ENCODE measurements at places on chromosomes 1 and 21. TPM values are rescaled to one million over a fixed set of nuclear protein-coding genes. Genes with fewer than 3 reads are reported as not detected.

DNA sequence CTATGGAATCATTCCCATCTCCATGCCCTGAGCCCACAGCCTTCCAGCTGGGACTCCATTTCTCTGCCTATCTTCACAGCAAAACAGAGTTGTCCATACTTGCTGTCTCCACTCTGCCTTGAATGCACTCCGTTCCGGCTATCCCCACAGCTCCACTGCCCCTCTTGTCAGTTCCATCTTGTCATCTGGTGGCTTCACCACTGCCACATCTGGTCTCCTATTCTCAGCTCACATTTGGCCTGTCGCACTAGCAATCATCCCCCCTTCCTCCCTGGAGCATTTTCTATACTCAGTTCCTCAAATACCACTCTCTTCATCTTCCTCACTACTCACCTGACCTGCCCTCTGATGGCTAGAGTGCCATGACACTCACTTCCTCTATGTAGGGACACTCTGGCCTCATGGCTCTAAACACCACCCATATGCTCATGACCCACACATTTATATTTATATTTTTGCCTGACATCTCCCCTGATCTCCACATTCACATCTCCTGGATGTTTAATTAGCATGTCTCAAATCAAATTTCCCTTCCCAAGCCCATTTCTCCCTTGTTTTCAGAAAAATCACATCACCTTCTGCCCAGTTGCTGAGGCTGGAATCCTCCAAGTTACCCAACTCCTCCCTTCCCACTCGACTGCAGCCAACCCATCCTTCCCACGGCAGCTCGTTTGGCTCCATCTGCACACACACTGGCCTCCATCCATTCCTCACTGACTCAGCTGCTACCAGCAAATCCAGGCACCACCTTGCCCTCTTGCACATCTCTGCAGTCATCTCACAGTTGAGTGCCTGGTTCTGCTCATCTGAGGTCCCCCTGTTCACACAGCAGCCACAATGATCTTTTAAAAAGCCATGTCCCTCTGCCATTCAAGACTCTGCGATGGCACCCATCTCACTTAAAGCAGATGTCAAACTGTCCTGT, 6.1 kb downstream of the ZNF692 start:
- no peak for DNase-seq

- no peak for DNase-seq
Observed at GRCh38 chr21:32189688-32190483, 89.0 kb downstream of the MIS18A start.

INAVA gene
- total RNA-seq: 84.0 TPM

- DNase-seq: no peak
Observed at GRCh38 chr1:39908534-39908933, 6.8 kb upstream of the MYCL start.

CHRNB2 gene
- 0.07 TPM for total RNA-seq

DNA sequence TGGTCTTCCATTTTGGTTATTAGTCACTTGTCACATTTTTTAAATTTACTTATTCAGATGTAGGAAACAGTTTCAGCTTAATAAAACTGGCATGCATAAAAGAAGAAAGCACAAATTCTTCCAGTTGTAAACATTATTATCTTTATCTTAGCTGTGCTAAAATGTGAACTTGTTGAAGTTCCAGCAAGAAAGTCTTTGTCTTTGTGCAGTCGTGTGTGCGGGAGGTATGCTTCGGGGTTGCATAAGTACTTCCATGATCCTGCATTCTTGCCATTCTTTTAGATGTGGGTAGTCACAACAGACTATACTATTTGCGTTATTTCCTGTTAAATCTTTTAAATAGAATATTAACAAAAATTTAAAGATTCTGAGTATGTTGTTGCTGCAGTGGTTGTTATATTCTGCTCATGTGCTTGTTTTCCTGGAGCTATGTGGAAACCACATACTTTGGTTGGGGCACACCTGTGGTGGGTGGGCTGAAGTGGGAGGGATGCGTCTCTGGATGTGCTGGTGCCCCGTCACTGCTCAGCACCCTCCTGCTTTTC, 49.9 kb downstream of the CBS start:
- DNase-seq: peak; percentile 85

GRCh38 chr1:6513320-6513801, 21.9 kb upstream of the PLEKHG5 start:
- no peak for DNase-seq

DNA sequence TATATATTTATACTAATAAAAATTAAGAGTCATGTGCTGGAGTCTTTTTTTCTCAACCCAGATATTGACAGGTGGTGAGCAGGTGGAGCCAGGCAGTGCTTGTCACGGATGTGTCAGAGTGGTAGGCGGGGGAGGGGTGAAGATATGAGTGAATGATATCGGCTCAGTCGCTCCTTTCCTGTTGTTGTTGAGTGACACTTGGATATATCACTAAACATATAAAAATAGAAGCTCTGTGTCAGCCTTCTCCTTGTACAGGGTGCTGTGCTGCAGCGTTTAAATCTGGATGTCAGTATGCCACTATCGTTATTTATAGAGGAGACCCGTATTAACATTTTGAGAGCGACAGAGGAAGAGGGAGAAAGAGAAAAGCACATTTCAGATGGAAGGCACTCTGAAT, 339.6 kb downstream of the NUF2 start:
- no peak for DNase-seq

GSTM5 gene
- total RNA-seq: not detected

DNA sequence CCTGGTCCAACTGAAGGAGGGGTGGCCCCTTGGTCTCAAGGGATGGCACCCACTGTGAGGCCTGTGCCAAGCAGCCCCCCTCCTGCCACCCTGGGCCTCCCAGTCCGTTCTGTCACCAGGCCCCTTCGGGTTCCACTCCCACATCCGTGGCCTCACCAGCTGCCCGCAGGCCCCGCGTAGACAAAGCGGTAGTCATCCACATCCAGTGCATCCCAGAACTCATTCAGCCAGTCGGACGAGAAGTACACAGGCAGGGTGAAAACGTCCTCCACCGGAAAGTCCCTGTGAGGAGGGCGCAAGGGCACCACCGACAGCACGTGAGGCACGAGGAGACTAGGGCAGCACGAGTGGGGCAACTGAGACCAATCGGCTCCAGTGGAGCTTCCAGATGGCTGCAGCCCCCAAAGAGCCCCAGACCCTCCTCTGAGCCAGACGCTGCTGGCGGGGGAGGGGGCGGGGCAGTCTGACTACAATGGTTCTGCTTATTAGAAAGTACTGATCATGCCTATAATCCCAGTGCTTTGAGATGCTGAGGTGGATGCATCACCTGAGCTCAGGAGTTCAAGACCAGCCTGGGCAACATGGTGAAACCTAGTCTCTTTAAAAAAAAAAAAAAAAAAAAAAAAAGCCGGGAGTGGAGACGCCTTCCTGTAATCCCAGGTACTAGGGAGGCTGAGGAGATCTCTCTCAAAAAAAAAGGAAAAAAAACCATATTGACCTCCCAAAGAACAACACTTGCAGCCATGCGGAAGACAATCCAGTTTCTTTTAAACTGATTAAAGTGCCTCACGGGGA, 1.2 kb downstream of the JMJD4 start:
- no peak for DNase-seq

SH2D5 gene
- total RNA-seq: 15.2 TPM

NFIA gene
- 0.58 TPM for total RNA-seq

- no peak for DNase-seq
Observed at GRCh38 chr21:32212116-32212515, 66.7 kb downstream of the MIS18A start.

GDAP2 gene
- 6.3 TPM for total RNA-seq

GRCh38 chr1:31127266-31127665, 61.7 kb upstream of the PUM1 start:
- no peak for DNase-seq

KLHL12 gene
- total RNA-seq: 25.9 TPM

WNT9A gene
- 2.7 TPM for total RNA-seq

DNA sequence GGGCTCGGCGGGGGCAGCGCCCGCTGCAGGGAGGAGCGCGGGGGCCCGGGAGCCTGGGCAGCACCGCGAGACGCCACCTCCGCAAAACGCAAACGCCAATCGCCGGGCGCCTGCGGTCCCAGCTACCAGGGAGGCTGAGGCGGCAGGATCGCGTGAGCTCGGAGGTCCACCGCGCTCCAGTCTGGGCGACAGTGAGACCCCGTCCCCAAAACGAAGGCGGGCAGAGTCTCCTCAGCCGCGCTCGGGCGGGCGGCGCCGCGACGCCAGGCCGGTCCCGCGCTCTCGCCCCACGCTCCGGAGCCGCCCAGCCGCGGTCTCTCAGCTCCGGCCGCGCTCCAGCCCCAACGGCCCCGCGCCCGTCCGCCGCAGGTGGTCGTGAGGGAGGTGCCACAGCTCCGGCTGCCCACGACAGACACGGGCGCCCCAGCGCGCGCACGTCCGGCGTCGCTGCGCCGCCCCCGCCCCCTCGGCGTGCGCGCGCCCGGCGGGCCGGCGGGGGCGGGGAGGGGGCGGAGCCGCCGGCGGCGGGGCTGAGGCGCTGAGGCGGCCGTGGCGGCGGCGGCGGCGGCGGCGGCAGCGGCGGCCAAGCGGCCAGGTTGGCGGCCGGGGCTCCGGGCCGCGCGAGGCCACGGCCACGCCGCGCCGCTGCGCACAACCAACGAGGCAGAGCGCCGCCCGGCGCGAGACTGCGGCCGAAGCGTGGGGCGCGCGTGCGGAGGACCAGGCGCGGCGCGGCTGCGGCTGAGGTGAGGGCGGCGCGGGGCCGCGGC, at the start of gene ADARB1:
Gene ADARB1, plus strand, starts transcription at position 533 of the 770 bp plus-strand sequence. CDS start 97,077 bp downstream, outside the sequence.
- no peak for DNase-seq

DNA sequence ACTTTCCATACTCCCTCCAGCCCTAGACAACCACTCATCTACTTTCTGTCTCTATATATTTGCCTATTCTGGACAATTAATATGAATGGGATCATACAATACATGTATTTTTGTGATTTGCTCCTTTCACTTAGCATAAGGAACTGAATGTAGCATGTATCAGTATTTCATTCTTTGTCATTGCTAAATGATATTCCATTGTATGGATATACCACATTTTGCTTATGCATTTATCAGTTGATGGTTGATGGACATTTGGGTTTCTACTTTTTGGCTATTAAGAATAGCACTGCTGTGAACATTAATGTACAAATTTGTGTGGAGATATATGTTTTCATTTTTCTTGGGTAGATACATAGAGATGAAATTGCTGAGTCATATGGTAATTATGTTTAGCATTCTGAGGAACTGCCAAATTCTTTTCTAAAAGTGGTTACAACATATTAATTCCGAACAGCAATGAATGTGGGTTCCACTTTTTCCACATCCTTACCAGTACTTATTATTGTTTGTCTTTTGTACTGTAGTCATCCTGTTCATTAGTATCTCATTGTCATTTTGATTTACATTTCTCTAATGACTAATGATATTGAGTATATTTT, 121.0 kb downstream of the LRRC40 start:
- DNase-seq: no peak

SPRR3 gene
- not detected for total RNA-seq

DNA sequence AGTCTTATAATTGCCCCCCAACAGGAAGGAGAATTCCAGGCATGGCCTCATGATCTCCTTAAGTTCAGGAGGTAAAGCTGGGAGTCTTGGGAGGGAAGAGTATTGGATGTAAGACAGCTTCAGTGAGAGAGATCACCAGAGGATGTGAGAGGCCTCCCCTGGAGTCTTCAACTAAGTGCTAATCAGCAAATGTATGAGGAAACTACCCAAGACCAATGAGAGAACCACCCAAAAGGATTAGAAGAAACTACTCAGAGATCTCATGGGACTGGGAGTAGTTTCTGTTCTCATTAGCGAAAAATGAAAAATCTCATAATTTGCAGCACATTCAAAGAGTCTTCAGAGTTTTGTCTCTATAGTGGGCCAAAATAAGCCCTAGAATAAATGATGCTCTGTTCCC, 36.6 kb upstream of the WNT2B start:
- DNase-seq: no peak
